ENCODE measurements at places on chromosomes 1 and 21.

DNA sequence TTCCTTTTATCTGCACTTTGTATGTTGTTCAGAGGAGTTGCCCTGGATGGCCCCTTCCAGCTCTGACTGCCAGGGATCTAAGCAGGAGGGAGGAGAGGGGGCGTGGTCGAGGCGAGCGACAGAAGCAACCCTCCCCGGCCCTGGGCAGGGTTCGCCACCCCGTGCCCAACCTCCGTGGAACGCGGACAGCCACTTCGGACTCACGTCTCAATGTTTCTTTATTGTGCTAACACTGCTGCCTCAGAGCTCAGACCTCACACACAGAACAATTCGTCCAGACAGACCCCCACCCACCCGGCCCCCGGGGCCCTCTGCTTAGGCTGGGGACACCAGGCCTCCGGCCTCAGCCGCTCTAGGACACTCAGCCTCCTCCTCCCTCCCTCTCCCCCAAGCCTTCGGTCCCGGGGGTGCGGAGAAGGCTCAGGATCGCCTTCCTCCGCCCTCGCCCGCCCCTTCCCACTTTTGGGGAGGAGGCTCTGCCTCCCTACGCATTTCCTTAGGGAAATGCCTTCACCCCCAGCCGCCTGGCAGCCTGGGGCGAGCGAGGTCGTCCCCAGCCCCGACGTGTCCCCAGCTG lies 8.3 kb downstream of the VSIG8 start:
- DNase-seq = peak; percentile 74

DNA sequence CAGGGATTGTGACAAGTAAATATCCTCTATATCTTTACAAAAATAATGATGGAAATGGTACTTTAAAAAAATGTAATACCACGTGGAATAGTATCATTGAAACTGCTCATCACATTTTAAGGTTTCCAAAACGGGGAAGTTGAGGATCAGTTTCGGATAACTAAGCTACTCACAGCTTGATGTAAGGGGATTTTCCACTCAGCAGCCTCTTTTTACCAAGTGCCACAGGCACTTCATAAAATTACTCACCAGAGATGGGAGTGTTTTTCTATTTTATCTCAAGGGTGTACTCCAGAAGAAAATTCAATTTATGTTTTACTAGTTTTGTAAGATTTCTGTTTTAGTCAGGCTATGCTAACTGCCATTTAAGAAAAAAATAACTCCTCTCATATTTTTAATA lies 91.7 kb downstream of the TPR start:
- DNase-seq = no peak

DNA sequence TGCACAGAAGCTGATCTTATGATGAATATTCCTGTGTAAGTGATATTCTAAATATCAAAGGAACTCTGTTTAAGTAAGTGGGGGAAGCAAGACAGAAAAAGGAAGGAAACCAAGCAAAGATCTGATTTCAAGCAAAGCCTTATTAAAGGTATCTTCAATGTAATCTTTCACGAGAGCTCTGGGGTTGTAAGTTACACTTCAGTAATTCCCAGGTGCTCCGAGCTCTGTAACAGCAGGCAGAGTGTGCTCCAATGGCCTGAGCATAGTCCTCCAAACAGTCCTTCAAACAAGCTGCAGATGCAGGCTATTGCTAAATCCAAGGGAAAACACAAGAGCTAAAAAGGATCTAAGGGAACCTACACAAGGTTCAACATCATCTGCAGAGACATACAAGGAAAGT lies 949.7 kb upstream of the TMPRSS15 start:
- DNase-seq = peak; percentile 8

GRCh38 chr1:240866724-240867123 lies 254.8 kb upstream of the GREM2 start:
- DNase-seq = no peak

DNA sequence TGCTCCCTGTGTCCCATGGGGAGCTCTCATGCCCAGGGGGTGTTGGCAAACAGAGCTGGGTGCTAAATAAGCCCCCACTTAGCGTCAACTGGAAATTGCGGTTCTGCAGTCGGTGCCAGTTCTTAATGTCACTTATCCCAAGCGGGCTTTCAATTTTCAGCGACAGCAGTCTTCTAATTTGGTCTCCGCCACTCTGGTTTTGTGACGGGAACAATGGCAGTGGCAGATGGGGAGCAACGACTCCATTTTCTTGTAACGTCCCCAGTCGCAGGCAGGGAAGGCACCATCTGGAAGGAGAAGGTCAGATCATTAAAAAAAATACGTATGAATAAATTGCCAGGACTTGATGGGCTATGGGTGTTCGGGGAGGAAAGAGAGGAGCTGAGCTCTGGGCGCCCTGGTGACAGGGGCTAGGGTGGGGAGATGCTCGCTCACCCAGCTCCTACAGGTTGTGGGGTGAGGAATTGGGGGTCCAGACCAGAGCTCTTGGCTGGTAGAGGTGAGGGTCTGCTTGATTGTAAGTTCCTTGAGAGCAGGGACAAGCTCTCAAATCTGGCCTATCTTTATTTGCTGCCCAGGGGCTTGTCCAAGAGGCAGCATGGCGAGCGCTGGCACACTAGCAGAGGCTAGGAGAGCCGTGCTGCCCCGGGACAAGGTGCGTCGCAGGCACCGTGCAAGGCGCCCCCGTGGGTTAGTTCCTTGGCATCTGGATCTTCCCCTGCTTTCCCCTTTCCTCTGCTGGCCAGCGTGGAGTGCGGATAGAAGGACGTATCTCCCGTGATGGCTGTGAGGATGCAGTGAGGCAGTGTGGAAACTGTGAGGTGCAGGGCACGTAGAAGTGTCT lies 105.8 kb downstream of the ARHGEF10L start:
- no peak for DNase-seq

Measured in iPS-NIHi11 (cell line).